Activated T-helper 1 cell treated with anti-CD3 and anti-CD28 coated beads, Interleukin-2, amount 50 U/mL, for 16 hours (primary cell): ENCODE measurements at places on chromosomes 16 and 17.

GRCh38 chr17:15482476-15482875 lies 15.1 kb upstream of the CDRT4 start:
- no peak for DNase-seq

DNA sequence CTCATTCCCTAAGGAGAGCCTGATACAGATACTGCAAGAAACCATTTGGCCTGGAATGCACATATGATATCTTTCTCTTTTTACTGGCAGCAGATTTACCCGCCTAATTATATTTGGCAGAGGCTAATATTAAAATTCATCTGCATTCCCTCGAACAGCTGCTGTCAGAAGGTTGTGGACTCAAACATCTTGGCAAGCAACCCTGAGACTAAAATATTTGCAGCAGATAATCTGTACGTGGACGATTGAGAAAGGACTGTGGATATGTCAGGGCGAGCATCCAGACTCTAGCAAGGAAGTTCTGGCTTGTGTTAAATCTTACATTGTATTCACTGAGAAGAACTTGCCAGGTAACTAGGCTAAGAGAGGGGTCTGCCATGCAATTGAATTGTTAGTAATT lies 65.2 kb downstream of the SNX20 start:
- DNase-seq, result no peak

DNA sequence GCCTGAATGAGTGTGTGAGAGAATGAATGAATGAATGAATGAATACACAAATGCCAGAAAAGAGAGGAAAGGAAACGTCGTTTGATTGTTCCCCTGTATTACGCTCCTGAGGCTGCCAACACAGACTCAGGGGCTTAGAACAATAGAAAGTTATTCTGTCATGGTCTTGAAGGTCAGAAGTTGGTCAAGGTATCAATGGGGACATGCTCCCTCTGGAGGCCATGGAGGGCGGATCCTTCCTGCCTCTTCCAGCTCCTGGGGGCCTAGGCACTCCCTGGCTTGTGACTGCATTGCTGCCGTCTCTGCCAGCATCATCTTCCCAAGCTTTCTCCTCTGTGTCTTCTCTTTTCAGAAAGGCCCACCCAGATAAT lies 1.5 kb upstream of the SLC38A8 start:
- DNase-seq, result no peak

- no peak for DNase-seq
Measured at GRCh38 chr17:68955181-68955841, at the start of gene ABCA8. Gene ABCA8 (minus strand): TSS chr17:68955392. CDS start chr17:68942034, 13,358 bp downstream.

GRCh38 chr17:36527621-36528250 lies 6.9 kb downstream of the MYO19 start:
- no peak for DNase-seq

GRCh38 chr16:12410837-12411490 lies 392.7 kb downstream of the CPPED1 start:
- no peak for DNase-seq
